ENCODE measurements at places on chromosomes 5 and 9.

GRCh38 chr5:142325725-142326479 lies 1.1 kb upstream of the SPRY4 start:
- DNase-seq, result peak; percentile 32

DNA sequence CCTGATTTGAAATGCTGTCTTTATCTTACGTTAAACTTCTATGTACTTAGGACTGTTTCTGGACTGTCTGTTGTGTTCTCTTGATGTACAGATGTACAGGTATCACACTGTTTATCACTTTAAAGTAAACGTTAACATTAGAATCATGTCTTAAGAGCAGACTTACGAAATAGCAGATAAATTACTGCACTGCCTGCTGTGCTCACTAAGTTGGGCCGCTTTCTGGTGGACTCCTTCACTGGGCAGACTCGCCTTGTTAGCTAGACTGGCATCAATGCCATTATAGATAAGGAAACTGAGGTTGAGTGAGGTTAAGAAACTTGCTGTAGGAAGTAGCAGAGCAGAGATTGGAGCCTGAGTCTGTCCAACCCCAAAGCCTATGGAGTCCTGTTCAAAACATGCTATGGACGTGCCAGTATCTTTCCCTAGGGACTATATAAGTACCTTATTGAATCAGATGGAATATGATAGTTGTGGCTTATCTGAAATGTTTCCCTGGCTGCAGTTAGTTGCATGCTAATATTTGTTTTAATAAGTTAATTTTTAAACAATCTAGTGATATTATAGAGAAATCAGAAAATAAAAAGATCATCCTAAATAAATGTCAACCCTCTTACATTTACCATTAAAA lies 16.9 kb downstream of the ZNF618 start:
- DNase-seq, result no peak

DNA sequence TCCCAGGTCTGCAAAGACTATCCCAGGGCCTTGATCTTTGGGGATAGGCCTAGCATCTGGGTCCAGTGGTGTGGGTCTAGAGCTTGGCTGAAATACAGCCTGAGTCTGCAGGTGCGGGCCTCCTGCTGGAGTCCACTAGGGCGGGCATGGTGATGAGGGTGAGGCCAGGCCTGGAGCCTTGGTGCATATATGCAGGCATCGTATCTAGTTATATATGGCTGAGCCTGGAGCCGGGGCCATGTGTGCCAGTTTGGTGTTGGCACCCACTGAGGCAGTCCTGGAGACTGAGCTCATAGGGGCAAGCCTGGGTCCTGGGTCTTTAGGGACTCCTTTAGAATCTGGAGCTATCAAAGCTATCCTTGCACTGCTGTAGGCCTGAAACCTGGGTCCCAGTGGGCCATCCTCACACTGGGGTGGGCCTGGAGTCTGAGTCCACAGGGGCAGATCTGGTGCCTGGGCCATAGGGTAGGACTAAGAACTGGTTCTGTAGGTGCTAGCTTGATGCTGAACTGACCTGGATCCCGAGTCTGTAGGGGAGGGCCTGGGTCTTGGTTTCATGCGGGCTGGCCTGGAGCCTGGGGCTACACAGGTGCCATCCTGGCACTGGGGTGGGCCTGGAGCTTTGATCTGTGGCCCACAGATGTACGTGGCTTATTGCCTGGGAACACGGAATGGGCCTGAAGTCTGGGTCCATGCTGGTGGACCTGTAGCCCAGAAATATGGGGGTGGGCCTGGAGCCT lies 346.5 kb upstream of the MEF2C start:
- no peak for DNase-seq

- DNase-seq, result no peak
Measured at GRCh38 chr5:150298701-150299451, 3.8 kb downstream of the ARSI start.

GRCh38 chr9:34581318-34581717 lies 8.2 kb downstream of the CNTFR start:
- no peak for DNase-seq

- DNase-seq, result no peak
Measured at GRCh38 chr5:2160811-2161210, 278.1 kb upstream of the IRX4 start.

- DNase-seq, result no peak
Measured at GRCh38 chr5:122944051-122944450, 92.5 kb downstream of the PPIC start.

- no peak for DNase-seq
Measured at GRCh38 chr9:136086213-136086881, 8.7 kb downstream of the NACC2 start.

- no peak for DNase-seq
Measured at GRCh38 chr9:119322184-119322583, 47.1 kb downstream of the BRINP1 start.

DNA sequence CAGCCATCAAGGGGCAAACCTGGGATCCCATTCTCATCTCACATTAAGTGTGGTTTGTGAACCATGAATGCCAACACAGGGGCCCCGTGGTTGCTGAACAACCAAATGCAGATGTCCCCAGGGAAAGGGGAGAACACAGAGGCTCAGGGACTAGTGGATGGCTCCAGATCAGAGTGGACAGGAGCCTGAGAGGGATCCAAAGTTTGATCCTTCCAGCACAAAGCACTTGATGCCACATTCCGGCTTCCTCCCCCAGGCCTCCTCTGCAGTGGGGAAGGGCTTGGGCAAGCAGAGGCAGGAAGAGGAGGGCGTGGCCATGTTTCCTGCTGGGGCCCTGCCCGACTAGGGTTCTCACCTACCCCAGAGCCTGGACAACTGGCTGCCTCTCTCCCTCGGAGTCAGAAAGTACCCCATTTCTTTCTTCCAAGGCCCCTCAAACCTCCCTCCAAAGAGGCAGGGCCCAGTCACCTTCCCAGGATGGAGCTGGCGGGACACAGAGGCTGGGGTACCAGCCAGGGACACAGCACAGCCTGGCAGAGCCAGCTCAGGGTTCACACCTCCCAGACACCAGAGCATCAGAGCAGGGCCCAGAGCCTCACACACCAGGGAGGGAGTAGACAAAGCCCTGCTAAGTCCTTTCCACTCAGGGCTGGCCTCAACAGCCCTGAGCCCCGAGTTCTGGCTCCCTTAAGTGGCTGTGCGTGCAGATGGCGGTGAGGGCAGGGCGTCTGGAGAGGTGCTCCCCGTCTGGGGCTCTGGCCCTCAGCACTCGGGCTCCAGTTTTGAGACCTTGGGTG lies 4.3 kb upstream of the RNF44 start:
- DNase-seq, result peak; percentile 71

DNA sequence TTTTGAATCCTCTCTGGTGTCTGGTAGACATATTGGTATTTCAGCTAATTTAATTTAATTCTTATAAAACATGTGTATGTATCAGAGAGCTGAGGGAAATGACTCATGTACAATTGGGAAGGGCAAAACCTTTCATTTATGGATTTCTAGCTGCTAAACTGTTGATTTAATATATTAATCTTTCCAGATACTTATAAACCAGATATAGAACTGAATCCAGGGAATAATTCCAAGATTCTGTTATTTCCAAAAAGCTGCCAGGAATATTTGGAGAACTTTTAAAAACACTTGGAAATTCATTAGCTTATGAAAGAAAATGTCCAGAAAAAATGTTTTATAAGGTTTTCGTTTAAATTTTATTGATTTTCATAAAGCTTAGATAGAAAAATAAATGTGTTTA lies 295.5 kb downstream of the YTHDC2 start:
- DNase-seq, result no peak

- DNase-seq, result no peak
Measured at GRCh38 chr5:137040024-137040423, 459.1 kb downstream of the SPOCK1 start.

GRCh38 chr5:93620487-93621326 lies 37.7 kb downstream of the NR2F1 start:
- peak; percentile 36 for DNase-seq

- DNase-seq, result no peak
Measured at GRCh38 chr9:123440256-123440655, 84.3 kb downstream of the CRB2 start.

GRCh38 chr9:21901546-21901945 lies 92.6 kb downstream of the CDKN2A start:
- DNase-seq, result no peak

GRCh38 chr5:130710596-130710995 lies 454.5 kb downstream of the HINT1 start:
- no peak for DNase-seq

GRCh38 chr5:56757077-56757476 lies 58.3 kb upstream of the MAP3K1 start:
- no peak for DNase-seq

- DNase-seq, result no peak
Measured at GRCh38 chr5:176491101-176491502, 42.9 kb downstream of the FAF2 start.

DNA sequence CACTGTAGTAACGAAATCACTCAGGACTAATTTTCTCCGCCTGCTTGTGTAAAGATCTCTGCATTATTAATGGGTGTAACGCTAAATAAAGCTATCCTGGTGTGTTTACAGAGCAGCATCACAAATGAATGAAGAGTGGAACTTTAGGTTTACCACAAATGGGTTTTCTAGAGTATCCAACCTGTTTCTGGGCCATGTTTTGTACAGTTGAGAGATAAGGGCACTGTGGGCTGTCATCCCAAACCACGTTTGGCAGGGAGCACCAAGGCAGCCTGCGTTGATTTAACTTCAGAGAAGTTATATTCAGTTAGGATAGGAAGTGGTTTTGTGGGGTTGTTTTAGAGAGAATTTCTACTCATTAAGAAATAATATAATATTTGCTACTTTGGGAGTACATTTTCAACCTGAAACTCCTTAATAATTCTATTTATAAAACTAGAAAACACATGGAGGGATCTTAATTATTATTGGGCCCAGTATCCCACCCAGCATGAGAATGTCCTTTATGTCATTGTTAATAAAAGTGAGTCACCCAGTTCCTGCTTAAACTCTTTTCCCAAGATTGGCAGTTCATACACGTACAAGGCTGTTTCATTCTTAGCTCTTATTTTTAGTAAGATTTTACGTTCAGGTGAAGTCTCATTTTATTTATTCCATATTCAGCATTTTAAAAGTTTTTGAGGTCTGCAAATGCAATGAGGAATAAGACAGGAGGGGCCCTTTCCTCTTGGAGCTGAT lies 8.0 kb downstream of the KCNN2 start:
- no peak for DNase-seq

DNA sequence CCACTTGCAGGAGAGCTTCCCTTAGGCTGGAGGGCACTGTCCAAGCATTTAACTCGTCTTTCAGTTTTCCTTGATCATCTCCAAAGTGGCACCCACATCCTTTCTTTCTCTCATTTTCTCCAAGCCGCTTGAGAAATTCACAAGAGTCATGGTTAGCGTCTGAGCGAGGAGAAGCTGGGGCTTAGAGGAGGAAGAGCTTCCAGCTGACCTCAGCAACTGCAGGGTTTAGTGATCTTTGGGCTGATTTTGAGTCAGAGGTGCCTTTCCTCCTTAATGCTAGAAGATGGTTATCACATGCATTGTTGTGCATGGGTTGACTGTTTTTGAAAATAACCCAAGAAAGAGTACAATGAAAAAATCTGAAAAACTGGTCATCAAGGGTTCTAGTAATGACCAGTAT lies 134.7 kb downstream of the GADD45G start:
- DNase-seq, result no peak

DNA sequence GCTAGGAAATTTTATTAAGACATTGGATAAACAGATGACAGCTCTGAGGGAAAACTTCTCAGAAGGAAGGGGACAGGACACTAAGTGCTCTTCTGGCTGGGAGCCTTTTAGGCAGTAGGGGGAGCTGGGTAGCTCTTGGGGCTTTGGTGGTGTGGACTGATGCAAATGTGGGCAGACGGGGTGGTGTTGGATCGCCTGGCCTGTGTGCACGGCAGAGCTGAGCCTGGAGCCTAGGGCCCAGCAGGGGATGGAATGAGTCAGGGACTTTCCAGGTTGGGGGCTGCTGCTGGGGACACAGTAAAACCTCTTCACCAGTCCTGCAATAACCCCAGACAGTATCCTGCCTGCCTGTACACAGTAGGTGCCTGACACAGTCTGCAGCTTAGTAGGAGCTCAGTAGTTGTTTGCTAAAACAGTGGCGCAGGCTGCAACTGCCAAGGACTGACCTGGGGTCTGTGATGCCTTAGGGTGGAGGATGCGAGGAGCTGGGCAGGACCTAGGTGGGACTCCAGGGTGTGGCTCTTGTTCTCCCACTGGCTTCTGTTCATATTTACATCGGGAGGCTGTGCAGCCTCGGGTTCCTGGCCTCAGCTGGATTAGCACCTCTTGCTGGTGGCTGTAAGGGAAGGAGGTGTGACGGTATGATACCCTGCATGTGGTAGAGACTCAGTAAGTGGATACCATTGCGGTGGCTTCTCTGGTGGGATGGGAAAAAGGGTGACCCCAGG lies 83.8 kb downstream of the DAB2IP start:
- DNase-seq, result no peak

- no peak for DNase-seq
Measured at GRCh38 chr5:77841616-77842015, 65.5 kb upstream of the TBCA start.

- DNase-seq, result no peak
Measured at GRCh38 chr9:110329639-110330230, 7.9 kb downstream of the TXNDC8 start.

- DNase-seq, result no peak
Measured at GRCh38 chr5:153623751-153624450, 133.4 kb downstream of the GRIA1 start.

DNA sequence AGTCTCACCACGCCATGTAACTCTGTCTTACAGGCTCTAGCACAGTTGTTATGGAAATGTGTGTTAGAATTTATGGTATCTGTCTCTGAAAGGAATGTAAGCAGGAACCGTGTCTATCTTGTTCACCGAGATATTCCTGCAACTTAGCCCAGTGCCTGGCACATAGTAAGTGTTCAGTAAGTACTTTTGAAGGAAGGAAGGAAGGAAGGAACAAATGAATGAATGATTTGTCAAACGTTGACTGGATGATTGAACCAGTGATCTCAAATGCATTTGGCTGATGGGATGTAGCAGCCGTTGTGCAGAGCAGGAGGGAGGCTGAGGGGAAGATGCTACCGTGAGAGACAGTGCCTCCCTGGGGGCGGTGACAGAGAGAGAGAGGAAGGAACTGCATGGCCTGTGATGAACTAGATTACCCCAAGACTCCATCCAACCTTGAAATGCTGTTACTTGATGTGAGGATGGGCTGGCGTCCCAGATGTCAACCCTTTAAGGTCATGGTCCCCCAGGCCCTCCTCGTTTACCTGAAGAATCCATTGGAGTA lies 47.5 kb upstream of the PPARGC1B start:
- no peak for DNase-seq

DNA sequence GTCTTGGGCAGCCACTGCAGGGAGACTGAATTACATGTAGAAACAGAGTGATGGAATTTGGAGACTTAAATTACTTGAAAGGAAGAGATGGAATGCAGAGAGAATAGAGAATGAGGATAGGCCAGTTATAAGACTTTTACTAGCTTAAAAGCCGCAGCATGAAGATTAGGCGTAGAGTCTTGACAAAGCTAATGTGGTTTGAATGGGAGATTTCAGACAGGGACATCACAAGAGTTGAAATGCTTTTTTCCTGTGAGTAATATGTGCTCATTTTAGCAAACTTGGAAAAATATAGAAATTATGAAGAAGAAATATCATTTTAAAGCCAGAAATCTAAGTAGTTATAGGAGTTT lies 7.5 kb downstream of the CENPP start:
- no peak for DNase-seq

DNA sequence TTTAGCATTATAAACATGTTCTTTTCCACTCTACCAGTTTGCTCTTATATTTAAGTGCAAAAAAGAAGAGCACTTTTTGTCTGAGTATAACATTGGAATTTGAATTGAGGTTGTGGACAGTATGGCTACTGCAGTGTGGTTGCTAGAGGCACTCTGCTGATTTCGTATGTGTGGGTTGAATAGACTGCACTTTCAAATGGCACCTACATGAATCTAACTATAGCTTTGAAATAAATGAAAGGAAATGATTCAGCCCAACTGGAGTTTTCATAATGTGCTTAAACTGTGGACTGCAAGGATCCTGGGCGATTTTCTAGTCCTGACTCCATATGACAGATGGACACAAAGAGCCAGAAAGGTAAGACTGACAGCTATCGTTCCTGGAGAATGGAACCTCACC lies 657.6 kb upstream of the RIOK2 start:
- DNase-seq, result no peak
